ENCODE measurements at places on chromosomes 11 and 22.

- no peak for DNase-seq
These were observed 131.1 kb downstream of the LDLRAD3 start for GRCh38 chr11:36074941-36075431.

DNA sequence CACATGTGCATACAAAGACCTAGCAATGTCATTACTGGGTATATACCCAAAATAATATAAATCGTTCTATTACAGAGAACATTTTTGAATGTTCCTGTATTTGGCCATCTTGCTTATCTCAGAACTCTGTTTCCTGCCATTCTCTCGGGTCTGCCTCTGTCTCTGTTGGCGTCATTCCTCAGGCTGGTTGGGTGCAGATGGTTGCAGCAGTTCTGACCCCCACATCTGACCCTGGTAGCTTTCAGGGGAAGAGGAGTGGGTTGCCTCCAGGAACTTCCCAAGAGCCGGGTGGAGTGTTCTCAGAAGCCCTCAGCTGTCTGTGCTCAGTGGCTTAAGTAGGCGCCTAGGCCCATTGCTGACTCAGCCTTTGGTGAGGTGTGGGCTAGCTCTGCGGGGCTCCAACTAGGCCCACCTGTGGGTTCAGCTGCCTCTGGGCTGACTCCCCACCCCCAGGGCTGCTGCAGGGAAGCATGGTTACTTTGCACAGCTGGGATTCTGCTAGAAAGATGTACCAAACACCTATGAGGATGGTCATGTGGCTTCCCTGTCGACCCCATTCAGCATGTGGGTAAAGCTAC, 114.0 kb downstream of the TBC1D22A start:
- DNase-seq: no peak

DNA sequence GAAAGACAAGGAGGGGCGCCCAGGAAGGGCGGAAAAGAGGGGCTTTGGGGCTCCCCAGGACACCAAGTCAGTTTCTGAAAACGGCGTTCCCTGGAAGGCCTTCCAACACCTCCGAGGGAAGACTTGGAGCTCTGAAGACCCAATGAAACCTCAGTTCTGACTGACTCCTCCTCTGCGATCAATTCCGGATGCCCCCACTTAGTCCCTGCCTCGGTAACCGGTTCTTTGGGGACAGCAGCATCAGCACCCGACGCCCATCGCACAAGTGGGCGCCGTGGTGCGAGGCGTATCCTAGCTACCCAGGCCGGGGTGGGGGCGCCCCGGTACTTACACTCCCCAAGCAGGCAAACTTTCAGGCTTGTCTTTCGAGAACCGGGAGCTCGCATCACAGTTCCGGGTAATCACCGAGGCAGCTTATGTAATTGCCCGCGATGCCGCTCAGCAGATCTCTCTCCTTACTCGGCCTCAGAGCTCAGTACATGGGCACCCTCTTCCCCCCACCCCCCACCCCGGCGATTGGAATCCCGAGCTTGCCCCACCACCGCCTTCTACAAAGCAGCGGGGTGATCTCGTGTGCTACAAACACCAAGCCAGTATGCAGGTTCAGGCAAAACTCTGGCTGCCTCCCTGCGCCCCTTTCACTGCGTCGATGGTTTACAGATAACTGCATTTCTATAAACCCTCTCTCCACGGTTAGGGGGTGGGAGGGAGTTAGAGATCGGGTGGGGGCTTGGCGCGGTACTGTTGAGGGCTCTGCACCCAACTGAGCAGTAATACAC, 2.0 kb downstream of the TENM4 start:
- peak; percentile 45 for DNase-seq

- DNase-seq: peak; percentile 7
These were observed 1098.0 kb downstream of the BRD1 start for GRCh38 chr22:48729499-48730171.

- no peak for DNase-seq
These were observed 30.9 kb downstream of the INSC start for GRCh38 chr11:15145615-15146014.

- no peak for DNase-seq
These were observed 39.4 kb downstream of the ABTB2 start for GRCh38 chr11:34318111-34319037.

DNA sequence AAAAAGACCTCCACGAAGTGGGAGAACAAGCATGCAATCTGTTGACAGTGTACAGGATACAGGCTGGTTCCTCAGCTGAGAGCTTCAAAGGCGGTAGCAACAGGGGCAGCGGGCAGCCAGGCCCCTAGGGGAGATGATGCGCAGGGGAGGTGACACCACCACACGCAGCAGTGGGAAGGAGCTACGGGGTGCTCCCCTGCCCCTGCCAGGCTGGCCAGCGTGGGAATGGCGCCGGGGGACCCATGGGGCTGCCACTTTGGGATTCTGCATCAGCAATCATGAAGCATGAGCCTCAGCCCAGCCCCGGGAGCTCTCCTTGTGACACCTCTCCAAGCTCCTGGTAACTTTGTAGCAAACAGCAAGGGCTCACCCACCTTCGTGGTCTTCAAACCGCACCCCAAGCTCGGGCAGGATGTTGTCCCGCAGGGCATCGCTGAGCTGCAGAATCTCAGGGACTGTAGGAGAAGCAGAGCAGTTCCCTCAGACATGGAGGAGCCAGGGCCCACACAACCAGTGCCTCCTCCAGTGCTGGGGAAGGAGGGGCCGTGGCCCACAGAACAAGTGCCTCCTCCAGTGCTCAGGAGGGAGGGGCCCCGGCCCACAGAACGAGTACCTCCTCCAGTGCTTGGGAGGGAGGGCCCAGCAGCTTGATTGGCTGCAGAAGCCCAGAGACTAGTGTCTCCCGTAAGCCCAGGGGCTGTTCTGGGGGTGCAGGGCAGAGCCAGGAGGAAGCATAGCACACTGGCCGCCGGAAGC, 14.6 kb upstream of the NAP1L4 start:
- DNase-seq: no peak

DNA sequence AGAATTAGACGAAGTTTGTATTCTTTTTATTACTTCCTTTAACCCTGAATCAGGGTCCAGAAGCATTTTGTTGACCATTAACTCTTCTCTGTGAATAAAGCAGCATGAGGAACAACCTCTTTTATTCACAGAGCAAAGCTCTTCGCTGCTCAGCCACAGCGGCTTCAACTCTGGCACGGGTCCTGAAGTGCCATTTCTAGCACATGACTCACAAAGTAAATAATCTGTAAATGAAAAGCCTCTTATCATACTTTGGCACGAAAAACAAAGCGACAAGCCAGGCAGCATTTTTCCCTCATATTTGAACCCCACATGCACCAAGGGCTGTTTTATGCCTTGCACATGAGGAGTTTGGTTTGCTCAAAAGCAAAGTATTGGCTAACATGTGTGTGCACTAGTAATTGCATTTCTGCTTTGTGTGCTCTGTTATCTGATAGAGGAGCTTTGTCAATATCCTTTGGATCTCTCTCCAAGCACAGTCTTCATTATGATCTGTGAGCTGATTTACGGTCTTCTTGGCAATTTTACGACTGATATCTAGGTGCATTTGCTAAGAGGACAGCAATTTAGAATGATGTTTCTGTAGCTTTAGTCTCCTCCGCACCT, 33.0 kb upstream of the APOBEC3A start:
- peak; percentile 92 for DNase-seq

GRCh38 chr11:57322256-57323166, 2.2 kb downstream of the TNKS1BP1 start:
- peak; percentile 93 for DNase-seq

- DNase-seq: peak; percentile 15
These were observed 88.4 kb upstream of the BID start for GRCh38 chr22:17862646-17863181.

DNA sequence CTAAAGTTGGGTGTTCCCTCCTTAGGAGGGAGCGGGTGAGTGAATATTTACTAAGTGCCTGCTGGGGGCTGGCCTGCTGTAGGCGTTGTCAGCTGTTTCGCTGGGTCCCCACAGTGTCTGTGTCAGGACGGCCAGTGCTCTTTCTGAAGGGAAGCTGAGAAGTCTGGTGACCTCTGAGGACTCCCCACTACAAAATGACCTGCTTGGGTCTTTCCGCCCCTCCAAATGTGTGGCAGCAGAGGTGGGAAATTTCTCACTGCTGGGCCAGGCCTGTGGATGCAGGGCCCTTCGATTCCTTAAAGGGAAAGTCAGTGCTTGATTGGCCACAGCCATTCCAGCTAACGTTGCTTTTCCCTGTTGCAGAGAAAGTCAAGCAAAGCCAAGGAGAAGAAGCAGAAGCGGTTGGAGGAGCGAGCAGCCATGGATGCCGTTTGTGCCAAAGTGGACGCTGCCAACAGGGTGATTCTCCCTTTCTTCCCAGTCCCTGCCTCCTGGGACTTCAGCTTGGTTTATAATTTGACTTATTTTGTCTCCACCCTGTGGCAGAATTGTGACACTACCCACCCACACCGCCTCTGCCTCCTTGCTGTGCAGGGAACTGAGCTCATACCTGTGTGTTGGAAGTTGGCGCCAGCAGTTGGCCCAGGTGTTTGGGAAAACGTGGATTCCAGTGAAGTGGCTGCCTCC, 6.8 kb downstream of the NAA40 start:
- DNase-seq: peak; percentile 78

DNA sequence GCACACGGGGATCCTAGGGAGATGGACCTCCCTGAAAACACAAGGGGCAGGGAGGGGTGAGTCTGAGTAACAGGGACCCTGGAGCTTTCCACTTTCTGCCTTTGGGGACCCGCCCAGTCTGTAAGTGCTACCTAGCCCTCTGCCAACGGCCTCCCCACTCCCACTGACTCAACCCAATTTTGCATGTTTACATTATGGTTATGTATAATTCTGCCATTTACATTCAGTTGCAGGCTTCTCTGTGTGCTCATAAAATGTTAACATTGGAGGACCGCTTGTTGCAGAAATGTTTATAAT, 105.8 kb downstream of the DSCAML1 start:
- no peak for DNase-seq

GRCh38 chr22:35840302-35840739, 122.6 kb downstream of the APOL5 start:
- peak; percentile 87 for DNase-seq

DNA sequence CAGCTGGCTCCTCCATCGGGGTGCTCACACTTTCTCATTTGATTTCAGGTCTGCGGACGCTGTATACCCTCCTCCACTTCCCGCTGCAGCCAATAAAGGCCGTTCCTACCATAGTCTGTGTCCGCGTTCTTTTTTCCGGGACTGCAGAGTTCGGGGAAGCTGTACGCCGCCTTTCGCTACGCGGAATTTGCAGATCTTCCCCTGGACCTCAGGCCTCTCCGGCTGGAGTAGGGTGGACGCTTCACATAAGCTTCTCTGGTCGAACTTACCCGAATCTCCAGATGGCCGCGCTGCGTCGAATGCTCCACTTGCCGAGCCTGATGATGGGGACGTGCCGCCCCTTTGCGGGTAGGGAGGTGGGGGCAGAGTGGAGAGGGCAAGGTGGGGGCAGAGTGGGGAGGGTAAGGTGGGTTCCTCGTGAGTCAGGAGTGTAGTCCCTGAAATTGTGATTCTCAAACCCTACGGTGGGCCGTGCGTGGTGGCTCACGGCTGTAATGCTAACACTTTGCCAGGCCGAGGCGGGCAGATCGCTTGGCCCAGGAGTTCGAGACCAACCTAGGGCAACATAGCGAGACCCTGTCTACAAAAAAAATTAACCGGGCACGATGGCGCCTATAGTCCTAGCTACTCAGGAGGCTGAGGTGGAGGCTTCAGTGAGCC, 617 bp downstream of the CSKMT start:
- peak; percentile 61 for DNase-seq

GRCh38 chr22:43176090-43176489, 10.8 kb downstream of the TTLL12 start:
- no peak for DNase-seq

DNA sequence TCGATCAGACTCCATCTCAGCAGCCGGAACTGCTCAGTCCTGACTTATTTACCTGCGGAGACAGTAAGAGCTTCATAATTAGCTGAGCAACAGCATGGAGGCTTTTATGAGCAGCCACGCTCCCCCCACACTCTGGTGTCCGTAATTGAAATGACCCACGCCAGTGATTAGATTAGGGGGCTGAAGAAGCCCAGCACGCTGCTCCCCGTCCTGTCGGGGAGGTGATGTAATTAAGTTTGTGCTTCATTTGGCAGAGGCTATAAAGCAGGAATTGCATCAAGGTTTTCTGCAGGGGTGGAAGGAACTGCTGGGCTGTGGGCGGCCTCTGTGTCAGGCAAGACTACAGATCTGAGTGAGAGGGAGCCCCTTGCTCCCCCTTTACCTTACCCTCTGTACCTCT, 22.8 kb upstream of the HTR3A start:
- DNase-seq: no peak

DNA sequence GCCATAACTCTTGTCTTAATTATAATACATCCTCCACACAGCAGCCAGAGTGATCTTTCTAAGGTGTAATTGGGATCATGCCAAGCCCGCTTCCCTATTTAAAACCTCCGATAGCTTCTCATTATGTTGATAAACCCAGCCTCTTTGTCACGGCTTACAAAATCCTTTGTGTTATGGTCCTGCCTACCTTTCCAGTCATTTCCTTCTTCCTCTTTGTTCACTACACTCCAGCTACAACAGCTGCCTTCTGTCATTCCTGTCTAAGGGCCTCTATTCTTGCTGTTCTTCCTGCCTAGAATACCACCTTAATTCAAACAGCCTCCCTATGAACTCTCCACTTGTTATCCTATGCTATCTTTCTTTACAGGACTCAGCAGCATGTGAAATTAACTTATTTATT, 70.6 kb upstream of the CAPRIN1 start:
- no peak for DNase-seq

DNA sequence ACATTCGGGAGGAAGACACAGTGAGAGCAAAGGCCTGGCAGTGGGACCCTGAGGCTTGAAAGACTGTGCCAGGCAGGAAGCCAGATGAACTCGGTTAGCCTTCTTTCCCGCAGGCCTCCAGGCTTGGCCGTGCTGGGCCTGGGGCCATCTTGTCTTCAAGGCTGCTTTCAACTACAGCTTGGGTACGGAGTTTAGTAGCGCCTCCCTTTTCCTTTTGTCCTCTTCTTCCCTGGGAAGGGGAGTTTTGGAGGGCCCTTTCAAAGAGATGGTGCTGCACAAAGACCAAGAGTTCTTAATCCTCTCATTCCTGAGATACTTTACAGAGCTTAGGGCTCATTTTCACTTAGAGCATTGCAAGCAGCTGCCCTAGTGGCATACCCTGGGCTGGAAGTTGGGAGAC, 87.5 kb downstream of the TP53I11 start:
- DNase-seq: no peak

- no peak for DNase-seq
These were observed 66.4 kb downstream of the ZNRF3 start for GRCh38 chr22:28949788-28950187.

DNA sequence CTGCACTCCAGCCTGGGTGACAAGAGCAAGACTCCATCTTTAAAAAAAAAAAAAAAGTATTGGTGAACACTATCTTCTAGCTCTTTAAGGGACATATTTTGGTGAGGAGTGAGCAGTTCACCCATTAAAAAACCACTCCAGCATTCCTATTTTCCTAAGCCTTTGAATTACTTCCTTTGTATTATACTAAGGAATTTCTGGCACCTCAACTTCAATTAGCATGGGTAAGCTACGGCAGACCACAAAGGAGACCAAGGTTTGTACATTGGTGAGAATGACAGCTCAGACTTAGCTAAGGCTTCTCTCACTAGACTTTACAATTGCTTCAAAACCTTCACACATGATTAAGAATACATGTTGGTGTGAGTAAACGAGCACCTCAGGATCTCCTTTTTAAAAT, 57.0 kb upstream of the BIRC3 start:
- DNase-seq: no peak

- DNase-seq: no peak
These were observed 15.5 kb upstream of the OR52K1 start for GRCh38 chr11:4466871-4467442.

- DNase-seq: peak; percentile 96
These were observed 6.9 kb downstream of the CDC42EP1 start for GRCh38 chr22:37566903-37567798.

All from pancreas (tissue), 10 donors.